ENCODE measurements at places on chromosomes 6 and 20. TPM values are rescaled to one million over a fixed set of nuclear protein-coding genes. Genes with fewer than 3 reads are reported as not detected.

Gene BPIFA1
- not detected for total RNA-seq

Gene TOX2
- total RNA-seq = 3.5 TPM

- peak; percentile 46 for DNase-seq
Observed at GRCh38 chr6:45864651-45865050, 151.0 kb downstream of the CLIC5 start.

DNA sequence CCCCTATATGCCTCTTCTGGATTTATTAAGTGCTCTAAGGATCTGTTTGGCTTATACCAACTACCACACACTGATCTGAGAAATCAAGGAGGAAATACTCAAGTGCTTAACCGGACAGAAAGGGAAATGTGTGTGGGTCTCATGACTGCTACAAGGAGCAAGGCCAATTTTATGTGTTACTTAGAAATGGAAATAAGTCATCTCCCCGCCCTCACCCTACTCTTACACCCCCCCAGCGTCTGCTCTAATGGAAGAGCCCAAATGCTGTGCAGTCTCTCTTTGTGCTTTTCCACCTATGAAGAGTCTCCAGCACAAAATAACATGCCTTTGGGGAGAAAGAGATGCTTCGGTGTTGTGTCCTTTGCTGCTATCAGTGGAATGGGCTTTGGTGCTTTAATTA, 428.8 kb upstream of the ARID1B start:
- no peak for DNase-seq

DNA sequence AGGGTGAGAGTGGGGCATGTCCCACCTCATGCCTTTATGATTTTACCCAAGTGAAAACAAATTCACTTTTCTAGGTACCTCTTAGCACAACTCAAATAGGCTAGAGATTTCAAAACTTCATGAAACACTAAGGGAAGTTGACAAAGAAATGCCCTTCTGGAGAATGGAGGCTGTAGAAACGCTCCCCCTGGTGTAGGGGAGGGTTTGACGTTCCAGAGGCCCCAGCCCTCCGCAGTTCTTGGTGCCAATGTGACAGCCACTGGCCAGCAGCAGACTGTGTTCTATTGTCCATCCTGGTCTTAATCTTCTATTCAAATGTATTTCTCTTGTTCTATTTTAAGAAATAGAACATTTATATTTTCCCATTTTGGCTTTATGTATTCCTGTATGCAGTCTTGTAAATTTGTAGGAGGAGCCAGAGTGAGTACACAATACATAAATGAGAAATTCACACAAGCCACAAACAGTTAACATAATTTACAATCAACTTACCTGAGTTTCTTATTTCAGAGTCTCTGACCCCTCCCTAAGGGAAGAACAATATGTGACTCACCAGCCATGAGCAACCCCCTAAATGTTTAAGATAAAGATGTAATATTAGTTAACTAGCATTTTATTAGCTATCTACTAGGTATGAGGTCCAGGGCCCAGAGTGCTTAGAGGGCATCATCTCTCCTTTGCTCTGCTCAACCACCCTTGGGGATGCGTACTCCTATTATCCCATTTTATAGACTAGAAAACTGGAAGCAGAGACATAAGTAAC, 8.8 kb upstream of the MUC21 start:
- DNase-seq = no peak

DNA sequence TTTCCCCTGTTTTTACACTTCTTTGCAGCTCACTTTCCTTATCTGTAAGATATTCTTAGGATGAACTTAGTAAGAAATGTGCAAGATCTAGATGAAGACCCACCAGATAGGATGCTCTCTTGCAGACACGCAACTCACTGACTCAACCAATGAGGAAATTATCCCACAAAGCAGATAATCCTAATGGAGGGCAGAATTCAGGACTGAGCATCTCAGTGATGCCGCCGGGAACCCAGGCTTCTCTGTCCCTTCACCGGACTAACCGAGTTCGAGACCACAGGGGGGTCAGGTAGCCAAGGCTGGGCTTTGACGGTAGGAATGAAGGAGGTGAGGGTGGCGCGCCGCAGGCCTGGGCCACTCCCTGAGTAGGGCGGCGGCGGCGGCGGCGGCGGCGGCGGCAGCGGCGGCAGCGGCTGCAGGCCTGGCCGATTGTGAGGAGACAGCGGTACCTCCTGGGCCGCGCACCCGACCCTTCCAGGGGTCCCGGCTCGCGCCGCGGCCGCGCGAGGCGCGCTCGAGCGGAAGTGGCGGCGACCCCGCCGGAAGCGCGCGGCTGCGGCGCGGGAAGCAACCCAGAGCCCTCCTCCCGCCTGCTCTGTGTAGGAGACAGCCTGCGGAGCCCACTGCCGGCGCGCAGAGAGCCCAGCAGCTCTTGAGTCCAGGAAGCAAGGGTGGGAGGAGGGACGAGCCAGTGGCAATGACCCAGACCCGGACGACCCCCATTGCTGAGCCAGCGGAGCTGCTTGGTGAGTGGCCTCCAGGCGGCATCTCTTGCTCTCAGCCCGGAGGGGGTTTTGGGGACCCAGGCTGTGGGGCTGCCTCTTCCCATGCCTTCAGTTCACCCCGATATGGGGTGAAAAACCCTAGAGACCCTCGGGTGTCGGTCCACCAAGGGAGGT, at the start of gene KHDC1:
Gene KHDC1, minus strand, starts transcription at position 526 of the 899 bp plus-strand sequence. CDS start 20,679 bp downstream, outside the sequence.
- DNase-seq = peak; percentile 61

DNA sequence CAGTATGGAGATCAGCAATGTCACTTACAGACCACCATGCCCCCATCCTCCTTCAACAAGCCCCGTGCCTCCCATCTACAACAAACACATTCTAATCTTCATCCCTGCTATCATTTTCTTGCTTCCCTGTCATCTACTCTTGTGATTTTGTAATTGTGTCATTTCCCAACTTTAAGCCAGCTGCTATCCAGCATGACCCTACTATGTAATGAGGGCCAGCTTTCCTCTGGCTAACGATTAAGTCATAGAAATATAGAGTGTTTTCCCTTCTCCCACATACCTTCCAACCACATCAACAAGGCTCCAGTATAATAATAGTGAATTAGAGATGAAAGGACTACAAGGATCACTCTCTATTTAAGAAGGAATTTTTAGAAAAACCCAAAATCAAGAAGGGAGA, 607.0 kb downstream of the TENT5A start:
- DNase-seq = no peak

GRCh38 chr6:106976270-106976669, 1.7 kb upstream of the CD24 start:
- no peak for DNase-seq

GRCh38 chr6:142246960-142247359, 54.8 kb upstream of the ADGRG6 start:
- no peak for DNase-seq

- no peak for DNase-seq
Observed at GRCh38 chr6:34342247-34342646, 50.2 kb downstream of the NUDT3 start.

GRCh38 chr6:2971420-2972218, at the start of gene SERPINB6:
TSS of gene SERPINB6 (minus strand) at chr6:2971567. CDS start at chr6:2959332, 12,235 bp downstream.
- DNase-seq = peak; percentile 44

Data from HT1080 (cell line).